Hepatic stellate cell (primary cell): ENCODE measurements at places on chromosomes 6 and 20.

- no peak for DNase-seq
These were observed 199.3 kb downstream of the RNGTT start for GRCh38 chr6:88764081-88764480.

DNA sequence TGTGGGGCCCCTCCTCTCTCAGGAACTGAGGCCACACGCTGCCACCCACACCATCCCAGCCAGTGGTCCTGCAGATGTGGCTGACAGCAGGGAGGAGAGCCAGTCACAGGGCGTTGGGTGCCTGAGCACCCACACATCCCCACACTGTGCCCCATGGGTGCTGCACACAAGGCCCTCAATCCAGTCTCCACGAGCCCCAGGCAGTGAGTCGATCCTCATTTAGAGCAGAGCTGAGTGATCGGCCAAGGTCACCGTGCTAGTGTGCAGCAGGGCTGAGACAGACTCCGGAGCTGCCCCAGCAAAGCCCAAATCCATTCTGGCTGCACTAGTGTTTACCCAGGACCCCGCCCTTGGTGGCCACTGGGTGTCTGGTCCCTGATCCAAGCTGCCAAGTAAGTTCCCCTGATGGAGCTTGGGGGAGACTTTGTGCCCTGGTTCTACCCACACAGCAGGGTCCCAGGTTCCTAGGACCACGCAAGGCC lies 9.0 kb downstream of the C20orf203 start:
- no peak for DNase-seq

DNA sequence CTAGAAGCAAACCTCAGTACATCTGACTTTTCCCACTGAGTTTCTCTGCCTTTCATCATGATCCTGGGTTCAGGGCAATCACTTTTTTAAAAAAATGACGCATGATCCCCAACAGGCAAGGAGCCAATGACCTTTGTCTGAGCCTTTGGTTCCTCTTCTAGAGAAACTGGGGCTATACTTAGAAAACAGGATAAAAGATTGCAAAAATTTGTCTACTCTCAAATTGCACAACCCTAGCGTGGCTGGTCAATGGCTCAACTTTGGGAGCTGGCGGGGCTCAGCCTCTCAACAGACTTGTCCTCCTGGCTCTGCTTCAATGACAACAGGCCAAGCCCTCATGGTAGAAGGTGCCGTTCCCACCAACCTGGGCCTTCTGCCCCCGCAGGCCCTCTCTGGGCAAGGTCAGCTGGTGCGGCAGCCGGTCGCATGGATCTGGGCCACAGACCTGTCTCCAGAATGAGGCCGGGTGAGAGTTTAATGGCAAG lies 48.7 kb downstream of the PDYN start:
- DNase-seq, result peak; percentile 47

GRCh38 chr6:20234136-20234535 lies 21.9 kb upstream of the MBOAT1 start:
- no peak for DNase-seq

DNA sequence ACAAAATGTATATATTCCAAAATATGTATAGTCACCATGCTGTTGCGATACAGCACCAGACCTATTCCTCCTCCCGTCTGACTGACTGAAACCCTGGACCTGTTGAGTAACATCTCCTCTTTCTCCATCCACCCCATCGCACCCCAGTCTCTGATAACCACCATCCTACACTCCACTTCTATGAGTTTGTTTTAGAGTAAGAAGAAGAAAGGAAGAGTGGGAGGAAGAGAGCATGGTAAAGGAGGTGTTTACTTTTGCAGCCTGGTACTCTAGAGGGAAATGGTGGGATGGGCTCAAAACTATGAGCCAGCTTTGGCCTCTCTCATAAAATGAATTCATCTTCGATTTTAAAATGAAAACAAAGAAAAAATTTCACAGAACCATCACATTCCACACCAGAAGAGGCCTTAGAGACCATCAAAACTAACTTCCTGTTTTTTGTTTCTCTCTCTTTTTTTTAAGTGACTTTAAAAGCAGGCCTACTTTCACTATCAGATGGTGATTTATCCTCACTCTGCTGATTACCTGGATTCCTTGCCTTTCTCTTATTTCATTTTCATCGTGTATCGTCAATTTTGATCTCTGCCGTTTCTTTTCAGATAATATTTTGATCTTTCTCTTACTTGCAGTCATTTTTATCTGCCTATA lies 16.8 kb upstream of the FUCA2 start:
- no peak for DNase-seq

DNA sequence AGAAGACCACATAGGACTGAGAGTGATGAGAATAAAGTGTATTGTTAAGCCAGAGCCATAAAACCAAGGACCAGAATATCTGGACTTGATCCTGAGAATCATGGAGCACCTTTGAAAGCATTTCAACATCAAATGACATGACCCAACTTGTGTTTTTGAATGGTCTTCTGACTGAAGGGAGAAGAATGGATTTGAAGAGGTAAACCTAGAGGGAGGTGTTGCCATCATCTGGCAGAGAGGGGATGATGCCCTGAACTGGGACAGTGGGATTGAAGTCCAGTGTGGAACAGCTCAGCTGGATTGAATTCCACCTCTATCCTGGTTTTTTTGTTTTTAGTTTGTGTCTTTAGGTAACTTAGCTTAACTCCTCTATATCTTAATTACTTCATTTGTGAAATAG lies 570.0 kb downstream of the TBC1D32 start:
- DNase-seq, result no peak

DNA sequence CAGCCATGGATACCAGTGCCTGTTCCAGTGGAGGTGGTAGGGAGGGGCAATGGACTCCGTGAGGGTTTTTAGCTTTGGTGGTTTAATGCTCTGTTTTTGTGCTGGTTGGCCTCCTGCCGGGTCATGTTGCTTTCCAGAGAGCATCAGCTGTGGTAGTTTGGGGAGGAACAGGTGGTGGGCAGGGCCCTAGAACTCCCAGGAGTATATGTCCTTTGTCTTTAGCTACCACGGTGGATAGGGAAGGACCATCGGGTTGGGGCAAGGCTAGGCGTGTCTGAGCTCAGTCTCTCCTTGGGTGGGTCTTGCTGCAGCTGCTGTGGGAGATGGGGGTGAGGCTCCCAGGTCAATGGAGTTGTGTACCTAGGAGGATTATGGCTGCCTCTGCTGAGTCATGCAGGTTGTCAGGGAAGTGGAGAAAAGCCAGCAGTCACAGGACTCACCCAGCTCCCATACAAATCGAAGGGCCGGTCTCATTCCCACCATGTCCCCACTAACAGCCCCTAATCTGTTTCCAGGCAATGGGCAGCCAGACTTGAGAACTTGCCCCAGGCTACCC lies 38.9 kb downstream of the MRAP2 start:
- no peak for DNase-seq

- DNase-seq, result no peak
These were observed 11.6 kb downstream of the MDGA1 start for GRCh38 chr6:37686111-37686510.

- DNase-seq, result no peak
These were observed 113.0 kb downstream of the MANEA start for GRCh38 chr6:95690328-95690727.

- no peak for DNase-seq
These were observed 1516.9 kb upstream of the DEFB115 start for GRCh38 chr20:29740601-29740950.

DNA sequence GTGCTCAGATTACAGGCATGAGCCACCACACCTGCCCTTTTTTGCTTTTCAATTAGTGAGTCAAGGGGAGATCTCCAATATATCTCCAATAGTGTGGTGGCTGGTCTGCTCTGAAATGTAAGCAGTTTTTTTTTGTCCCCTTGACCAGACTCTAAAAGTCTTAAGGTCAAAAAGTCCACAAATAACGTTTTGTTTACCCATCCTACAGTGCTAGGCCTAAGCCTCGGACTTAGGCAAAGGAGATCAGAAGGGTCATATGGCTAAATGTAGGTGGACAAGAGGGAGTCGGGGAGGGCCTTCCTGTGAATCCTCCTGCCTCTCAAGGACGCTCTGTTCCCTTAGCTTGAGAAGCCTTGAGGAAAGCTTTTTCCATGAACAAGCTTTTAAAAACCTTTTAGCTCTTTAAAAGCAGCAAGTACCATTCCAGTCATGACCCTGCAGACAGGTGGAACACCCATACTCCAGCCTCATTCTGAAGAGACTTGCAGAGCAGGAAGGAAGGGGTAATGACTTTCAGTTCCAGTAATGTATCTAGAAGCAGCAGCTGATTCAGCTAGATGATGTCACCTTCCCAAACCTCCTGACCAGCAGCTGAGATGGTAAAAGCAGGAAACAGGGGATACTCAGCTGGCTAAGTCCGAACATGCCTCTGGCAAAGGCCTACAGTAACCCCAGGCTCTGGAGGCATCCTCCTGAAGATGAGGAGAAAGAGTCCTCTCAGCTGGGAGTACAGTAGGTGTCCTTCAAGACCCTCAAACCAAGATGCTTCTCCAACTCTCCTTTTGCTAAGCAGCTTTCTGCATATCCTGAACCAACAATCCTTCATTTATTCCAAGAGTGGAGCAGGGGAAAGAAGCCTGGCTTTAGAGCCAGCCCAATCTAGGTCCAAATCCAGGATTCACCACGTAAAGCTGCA lies 23.6 kb downstream of the BCL2L1 start:
- DNase-seq, result peak; percentile 93

DNA sequence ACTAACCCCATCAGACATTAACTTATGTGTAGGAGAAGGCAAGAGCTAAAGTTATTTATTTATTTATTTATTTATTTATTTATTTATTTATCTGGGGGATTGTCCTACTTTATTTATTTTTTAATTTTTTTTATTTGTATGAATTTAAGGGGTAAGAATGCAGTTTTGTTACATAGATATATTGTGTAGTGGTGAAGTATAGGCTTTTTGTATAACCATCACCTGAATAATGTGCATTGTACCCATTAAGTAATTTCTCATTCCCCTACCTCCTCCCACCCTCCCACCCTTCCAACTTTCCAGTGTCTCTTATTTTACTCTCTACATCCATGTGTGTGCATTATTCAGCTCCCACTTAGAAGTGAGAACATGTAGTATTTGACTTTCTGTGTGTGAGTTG lies 51.6 kb downstream of the SPTLC3 start:
- no peak for DNase-seq

DNA sequence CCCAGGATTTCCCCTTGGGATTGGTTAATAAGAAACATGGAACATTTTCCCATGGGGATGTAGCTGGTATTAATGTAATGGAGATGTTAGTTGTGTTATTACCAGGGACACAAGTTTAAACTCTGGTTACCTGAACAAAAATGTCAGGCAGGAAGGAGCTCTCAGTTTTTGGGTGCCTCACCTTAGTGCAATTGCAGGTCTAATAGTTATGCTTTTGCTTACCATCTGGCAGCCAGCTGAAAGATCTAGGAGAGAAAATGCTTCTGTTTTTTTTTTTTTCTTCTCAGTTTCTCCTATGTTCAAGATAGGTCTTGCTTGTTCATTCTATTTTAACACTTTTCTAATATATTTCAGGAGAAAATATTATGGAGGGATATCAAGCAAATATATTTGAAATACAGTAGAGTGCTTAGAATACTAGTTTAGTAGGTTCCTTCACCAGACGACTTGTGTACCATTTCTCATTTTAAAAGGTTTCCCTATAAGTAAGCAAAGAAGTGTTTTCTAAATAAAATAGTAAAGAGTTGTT lies 4.2 kb upstream of the UBE2J1 start:
- DNase-seq, result no peak
